ENCODE measurements at places on chromosomes 12 and 14.

- no peak for DNase-seq
These were observed 221.9 kb upstream of the KITLG start for GRCh38 chr12:88802096-88802706.

GRCh38 chr14:78644824-78645559 lies 474.8 kb downstream of the NRXN3 start:
- no peak for DNase-seq

- DNase-seq, result peak; percentile 94
These were observed 514 bp upstream of the ATXN2 start for GRCh38 chr12:111599453-111600204.

GRCh38 chr12:76768576-76768975 lies 4.7 kb downstream of the ZDHHC17 start:
- no peak for DNase-seq

DNA sequence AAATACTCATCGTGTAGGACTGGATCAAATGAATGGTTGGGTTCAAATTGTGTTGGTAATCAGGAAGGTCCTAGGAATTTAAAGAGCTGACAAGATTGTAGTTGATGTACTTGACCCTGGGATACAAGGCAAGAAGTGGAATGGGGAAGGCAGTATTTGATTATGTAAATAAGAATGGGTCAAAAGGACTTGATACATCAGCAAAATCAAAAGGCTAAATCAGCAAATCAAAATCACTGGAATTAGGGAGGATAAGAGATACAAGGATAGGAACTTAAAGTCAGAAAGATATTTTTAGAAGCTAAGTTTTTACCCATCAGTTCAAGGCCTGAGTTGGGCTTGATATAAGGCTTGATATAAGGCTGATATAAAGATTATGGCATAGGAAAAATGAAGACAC lies 65.8 kb downstream of the VEZT start:
- DNase-seq, result no peak

- no peak for DNase-seq
These were observed 17.0 kb upstream of the DICER1 start for GRCh38 chr14:95174184-95174792.

DNA sequence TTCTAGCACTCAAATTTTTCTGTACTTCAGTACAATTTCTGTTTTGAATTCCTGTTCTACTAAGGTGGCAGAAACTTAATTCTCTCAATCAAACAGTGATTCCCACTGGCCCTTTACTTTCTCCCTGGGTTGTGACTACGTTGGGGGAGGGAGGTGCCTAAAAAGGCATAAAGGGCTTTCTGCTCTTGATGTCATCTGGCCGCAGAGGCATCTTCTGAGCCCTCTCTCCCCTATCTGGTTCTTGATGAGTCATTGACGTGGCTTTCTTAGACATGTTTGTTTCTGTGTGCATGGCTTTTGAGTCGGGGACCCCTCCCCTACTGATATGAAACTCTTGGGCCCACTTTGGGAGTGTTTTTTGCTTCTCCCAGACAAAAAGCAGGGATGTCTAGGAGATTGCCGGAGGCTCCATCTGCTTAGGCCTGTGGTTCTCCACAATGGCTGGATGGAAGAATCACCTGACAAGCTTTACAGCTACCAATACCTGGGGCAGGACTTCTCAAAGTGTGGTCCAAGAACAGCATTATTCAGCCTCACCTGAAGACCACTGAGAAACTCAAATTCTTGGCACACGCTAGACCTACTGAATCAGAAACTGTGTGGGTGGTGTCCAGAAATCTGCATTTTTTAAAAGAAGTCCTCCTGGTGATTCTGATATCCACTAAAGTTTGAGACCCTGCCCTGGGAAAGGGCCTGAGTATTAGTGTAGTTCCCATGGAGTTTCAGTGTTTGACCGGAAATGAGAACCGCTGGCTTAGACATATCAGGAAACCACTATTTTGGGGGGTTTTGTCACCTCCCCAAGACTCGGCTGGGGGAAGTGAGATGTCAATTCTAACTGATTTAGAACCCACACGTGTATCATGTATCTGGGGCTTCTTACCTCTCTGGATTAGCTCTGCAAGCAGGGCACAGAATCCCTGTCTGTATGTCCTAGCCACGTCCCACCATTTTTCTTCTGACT lies 395.7 kb upstream of the PDE3A start:
- DNase-seq, result no peak

GRCh38 chr12:32516230-32516629 lies 116.9 kb downstream of the FGD4 start:
- DNase-seq, result no peak

DNA sequence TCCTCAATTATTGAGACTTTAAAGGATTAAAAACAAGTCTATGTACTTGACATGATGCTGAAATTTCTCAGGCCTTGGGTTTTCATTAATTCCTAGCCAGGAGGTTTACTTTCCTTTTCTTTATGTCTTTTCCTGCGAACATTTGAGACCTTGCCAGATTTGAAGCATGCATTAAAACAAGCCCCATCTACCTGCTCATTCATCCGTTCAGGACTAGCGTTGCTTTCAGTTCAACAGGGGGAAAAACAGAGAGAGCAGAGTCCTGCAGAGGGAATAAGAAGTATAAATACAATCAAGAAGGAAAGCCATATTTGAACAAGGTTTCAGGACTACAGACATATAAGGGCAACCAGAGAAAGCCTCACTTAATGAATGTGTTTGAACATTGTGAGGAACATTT lies 542.4 kb downstream of the DIO2 start:
- no peak for DNase-seq

- no peak for DNase-seq
These were observed 14.7 kb downstream of the PTPRO start for GRCh38 chr12:15336768-15337553.

DNA sequence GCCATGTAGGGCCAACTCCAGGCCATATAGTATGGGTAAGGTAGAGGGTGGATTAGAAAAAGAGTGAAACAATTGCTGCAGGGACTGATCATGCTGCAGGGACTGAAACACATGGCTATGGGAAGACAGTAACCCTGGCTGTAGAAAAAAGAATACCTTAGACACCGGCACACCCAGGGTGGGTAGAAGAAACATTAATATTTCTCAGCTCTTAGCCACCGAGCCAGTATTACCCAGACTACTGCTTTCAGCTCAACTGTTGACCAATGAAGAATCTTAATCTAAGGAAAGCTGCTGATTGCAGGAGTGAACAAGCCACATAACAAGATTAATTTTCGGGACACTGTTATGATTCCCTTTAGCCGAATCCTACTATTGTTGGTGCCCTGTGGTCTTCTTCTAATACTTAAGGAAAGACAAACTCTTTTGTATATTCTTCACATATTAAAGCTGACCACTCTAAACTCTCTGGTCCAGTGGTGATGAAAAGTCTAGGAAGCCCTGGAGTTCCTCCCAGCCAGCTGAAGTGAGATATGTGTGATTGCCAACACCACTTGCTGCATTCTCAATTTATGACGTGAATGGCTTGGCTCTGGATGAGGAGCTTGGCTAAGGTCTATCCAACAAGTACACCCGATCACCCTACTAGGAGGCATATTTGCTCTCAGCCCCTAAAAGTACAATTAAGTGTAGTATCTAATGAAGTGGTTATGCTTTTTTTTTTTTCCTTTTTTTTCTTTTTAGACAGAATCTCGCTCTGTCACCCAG lies 69.2 kb downstream of the NOVA1 start:
- DNase-seq, result no peak

DNA sequence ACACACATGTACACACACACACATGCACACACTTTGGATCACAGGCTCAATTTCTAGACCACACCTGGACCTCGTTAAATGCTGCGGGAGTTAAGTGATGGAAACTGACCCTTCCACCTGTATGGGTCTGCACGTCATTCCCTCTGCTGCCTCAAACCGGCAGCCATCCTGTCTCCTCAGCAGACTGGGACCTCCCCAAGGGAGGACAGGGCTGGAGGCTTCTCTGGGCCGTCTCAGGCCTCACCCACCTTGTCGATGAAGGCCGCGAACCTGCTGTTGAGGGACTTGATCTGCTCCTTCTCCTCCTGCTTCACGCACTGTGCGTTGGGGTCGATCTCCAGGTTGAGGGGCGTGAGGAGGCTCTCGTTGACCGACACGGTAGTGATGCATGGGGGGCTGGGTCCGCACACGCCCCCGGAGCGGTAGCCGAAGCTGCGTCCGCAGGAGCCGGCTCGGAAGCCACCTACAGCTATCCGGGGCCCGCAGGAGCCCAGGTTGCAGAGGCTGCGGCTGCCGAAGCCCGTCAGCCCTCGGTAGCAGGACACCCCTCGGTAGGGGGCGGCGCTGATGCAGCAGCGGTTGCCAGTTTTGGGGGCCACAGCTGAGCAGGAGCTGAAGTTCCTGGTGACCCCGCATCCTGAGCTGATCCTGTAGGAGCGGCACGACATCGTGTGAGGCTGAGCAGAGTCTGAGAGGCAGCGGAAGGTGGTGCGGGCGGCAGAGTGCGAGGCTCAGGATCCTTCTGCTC lies at the start of gene KRT85:
Gene KRT85 (minus strand): TSS at position 744 of the 748 bp plus-strand sequence. CDS start 76 bp downstream, at position 668.
- no peak for DNase-seq

DNA sequence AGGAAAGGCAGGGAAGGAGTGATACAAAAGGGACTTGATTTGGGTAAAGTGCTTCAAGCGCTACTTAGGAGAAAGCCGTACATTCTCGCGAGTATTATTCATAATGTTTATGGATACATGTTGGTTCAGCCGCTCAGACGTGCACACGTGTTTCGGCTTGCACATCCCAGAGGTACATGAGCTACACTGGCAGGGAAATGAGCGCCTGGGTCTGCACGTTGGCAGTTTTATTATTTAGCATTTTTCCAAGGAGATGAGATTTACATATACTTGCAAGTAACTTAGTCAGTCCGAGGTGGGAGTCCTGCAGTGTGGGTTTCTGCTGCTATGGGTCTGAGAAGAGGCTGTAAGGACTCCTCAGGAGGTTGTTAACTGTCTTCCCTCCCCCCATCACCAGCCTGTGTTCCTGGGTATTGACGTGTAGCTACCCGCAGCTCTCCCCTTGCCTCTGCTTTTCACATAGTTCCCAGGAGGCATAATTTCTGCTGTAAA lies 1.5 kb downstream of the PRKCH start:
- DNase-seq, result peak; percentile 38

DNA sequence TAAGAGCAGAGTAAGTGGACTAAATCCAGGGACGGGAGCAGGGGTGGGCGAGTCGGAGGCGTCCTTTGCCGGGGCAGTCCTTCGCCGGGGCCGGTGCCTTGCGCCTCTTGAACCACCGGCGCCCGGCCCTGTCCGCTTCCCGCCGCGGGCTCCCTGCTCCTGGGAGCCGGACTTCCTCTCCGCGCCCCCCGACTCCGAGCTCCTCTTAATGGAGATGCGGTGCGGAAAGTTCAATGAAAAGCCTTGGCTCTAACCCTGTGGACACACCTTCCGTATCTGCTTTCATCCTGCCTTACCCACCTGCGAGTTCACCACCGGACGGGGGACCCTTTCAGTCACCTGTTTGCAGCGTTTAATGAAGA lies 412 bp downstream of the FGFR1OP2 start:
- peak; percentile 20 for DNase-seq

GRCh38 chr14:49857427-49858003 lies 4.9 kb upstream of the NEMF start:
- no peak for DNase-seq

GRCh38 chr14:87434680-87435079 lies 558.3 kb downstream of the GALC start:
- DNase-seq, result no peak

DNA sequence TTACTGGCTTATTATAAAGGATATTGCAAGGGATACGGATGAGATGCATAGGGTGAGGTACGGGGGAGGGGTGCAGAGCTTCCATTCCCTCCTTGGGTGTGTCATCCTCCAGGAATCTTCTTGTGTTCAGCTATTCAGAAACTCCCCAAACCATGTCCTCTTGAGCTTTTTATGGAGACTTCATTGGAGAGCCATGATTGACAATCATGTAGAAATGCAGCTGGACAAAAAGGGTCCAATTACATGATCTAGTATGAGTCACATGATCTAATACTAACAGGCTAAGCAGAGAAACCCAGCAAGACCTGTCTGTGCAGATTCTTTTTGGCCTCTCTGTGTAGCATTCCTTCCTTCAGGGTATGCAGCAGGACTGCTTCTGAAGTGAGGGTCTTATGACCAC lies 23.9 kb upstream of the FLVCR2 start:
- DNase-seq, result no peak

GRCh38 chr14:81211844-81212243 lies 8.9 kb downstream of the GTF2A1 start:
- DNase-seq, result no peak

- DNase-seq, result no peak
These were observed 468.9 kb downstream of the RGS6 start for GRCh38 chr14:72401101-72401625.

DNA sequence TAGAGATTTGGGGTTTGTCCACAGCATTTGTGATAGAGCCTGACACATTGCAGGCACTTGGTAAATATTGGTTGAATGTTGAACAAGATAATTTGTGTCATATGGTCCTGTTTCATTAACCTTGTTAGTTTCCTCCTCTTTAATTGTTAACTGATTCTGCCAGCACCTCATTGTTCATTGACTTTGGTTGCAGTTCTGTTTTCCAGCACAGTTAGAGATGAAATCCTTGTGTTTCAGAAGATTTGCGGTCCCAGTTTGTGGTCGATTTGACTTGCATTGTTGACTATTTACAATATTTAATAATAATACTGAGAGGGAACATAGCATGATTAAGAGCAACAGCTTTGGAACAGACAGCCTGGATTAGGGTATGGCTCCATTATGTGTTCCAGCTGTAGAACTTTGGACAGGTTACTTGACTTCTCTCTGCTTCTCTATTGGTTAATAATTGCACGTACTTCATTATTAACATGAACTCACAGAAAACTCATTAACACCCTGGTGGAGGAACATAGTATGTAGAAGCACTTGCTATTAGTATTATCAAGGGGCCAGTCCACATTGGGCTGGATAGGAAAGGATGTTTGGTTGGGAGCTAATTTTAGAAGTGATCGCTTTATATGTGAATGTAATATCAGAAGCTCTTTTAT lies 8.7 kb downstream of the DRAM1 start:
- DNase-seq, result no peak

DNA sequence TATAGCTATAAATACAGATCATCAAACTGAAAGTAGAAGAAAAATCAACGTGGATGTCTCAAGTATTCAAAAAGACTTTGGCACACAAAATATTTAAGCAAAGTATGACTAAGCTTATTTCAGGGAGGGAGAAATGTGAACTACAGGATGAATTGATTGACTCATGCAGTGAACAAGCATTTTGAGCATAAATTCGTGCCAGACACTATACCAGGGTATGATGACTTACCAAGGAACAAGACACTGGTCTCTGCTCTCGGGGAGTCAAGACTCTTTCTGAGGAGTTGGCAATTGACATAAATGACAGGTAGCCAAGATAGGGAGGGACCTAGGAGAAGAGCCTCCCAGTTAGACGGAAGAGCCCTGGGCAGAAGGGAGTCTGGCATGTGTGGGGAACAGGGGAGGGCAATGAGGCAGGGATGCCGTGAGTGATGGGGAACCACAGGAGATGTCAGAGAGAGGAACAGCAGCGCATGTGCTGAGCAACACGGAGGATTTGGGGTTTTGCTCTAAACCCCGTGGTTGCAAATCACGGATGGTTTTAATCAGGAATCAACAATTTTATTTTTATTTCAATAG lies 115.2 kb downstream of the TMEM132D start:
- no peak for DNase-seq

- DNase-seq, result no peak
These were observed 240.5 kb downstream of the ADGRD1 start for GRCh38 chr12:131194166-131194565.

Measured in GM13976 (cell line).